ENCODE measurements at places on chromosomes 11 and 22.

DNA sequence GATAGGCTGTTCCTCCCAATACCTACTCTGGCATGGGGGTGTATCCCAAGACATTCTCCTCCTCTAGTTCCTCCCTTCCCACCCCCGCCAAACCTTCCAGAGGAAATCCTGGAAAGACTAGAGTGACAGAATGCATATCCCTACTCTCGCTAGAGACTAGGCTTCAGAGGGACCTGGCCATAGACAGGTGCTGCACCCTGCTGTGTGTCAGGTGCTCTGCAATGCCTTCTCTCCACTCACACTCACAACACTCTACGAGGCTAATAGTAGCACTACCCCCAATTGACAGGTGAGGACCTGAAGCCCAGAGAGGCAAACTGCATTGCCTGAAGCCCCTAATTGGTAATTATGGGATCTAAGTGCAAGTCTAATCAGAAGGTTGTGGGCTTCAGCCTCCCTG, 46.2 kb upstream of the LMO1 start:
- no peak for DNase-seq

DNA sequence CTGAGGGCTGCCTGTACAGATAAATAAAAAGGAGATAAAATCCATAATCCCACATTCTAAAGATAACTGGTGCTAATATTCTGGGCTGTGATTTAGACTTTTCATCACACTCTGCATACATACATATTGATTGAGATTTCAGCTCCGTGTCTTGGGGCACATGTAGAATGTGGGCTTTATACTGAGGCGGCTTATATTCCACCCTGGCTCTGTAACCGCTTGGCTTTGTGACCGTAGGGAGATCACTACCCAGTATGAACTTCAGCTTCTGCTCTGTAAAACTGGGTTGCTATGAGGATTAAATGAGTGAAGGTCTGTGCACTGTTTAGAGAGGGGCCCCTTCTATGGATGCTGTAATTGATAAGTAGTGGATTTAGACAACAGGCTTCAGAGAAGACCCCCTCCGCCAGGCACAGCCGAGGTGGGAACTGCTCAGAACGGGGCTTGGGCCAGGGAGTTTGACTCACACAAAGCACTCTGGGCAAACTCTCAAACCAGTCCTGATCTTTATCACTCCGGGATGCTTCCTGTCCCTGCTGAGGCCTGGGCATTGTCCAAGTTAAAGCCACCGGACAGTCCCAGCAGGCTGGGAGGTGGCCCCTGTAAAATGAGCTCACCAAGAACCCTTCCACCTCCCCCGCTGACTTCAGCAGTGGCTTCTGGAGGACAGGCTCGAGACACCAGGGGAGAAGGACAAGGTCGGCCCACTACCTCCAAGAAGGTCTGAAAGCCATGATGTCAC, 17.2 kb downstream of the KIAA1671 start:
- no peak for DNase-seq

DNA sequence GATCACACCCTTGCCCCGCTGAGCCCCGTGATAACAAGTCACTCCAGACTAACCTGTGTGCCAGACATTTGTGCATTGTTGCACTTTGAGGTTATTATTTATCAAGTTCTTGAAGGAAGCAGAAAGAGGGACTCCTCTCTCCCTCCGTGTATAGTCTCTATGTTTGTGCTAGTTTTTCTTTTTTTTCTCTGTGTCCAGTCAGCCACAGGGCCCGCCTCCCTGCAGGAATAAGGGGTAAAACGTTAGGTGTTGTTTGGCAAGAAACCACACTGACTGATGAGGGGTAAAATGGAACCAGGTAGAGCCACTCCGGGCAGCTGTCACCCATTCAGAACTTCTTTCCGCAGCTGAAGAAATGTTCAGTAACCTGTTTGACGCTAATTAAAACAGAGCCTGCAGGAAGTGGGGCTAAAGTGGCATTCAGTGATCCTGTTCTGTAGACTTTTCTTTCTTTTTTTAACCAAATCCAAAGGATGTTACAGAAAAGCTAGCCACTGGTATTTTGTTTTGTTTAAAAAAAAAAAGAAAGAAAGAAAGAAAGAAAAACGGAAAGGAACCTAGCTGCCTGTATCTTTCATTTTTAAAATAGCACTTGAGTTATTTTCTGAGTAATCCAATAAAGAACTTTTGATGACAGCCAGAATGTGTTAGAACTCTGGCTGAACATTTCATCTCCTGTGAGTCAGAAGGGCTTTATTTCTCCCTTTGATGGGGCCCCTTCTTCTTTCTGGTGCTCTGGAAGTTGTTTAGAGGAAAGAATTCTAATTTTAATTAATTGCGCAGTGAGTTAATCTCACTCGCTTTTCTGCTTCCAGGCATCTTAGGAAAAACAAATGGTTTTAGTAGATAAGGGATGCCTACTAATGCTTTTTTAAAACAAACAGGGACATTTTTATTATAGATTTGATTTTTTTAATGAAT, 58.2 kb downstream of the COMMD9 start:
- no peak for DNase-seq

- DNase-seq = no peak
These were observed 139.0 kb downstream of the FCHSD2 start for GRCh38 chr11:73003088-73003487.

DNA sequence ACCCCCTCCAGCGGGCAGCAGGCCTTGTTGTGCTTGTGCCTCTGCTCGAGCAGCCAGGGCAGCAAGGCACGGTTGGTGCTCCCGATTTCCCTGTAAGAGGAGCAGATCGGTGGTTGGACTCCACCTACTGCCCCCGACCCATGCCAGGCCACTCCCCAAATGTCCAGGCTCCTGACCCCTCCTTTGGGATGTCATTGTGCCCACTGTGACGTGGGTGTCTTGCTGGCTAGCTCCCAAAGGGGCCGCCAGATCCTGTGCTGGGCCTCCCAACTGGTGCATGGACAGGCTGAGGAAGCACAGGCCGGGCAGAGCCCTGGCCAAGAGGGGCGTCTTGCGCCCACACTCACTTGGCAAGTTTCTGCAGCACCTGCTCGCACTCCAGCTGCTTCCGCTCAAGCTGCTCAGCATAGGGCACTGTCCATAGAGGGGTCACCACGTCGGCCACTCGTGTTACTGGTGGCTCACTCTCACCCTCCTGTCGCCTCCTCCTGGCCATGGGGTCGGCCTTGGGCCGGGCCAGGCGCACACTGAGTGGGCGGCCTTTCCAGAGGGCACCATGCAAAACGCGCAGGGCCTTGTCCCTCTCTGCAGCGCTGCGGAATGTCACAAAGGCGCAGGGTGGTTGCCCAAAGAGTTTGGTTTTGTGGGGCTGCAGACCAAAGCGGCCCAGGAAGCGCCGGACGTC, at the start of gene RANBP1:
RANBP1 (plus strand) TSS at position 414 of the 685 bp plus-strand sequence; CDS start at position 495, 81 bp downstream.
- DNase-seq = no peak

GRCh38 chr11:103779054-103779453, 257.4 kb upstream of the DDI1 start:
- DNase-seq = no peak

DNA sequence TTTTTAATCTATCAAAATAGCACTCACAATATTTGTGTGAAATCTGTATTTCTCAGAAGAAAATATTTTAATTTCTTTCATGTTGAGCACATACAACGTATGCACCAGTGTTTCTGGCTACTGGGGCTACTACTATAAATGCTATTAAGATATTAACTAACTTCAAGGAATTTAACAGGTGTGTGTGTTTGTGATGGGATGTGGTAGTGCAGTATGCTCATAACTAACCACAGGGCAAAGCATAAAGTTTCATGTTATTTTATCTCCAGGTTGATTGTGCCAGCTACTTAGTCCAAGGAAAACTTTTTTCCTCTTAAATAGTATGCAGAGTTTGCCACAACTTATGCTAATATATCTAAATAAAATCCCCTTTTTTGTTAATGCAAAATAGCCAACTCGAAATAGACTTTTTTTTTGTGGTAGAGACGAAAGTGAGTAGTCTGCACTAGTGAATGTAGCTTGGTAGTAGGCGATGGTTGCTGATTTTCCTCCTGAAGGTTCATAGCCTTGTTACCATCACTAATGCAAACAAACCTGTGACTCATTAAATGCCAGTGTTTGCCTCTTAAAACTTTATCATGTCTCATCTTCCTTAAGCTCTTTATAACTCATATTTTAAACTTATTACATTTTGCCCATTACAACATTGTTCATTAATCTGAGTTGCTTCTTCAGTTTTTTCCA, 565.5 kb upstream of the ANO3 start:
- no peak for DNase-seq

DNA sequence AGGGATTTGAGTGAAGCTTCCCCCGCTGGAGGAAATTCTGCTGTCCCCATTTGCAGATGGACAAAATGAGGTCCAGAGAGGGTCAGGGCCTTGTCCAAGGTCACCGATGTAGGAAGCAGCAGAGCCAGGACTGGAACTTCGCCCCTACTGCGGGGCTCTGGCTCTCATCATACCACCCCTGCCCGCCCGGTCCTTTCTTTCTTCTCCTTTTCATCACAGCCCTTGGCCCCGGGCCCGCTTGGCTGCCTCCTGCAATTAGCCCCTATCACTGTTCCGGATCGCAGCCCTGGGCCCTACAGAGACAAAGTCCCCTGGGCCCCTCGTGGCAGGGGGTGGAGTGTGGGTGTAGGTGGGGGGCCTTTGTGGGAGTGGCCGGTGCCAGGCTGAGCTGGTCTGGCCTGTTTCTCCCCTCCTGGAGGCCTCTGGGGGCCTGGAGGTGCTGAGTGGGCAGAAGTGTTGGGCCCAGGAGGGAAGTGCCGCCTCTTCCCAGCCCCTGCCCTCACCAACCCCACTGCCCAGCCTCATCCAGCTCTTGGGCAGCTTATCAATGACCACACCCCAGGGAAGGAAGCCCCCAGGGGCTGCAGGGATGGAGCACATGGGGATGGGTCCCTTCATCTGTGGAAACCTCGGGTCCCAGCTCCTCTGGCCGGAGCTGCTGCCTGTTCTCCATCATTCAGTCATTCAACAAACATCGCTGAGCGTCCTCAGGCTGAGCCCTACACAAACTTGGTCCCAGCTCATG, 3.4 kb downstream of the EMID1 start:
- peak; percentile 76 for DNase-seq

- DNase-seq = peak; percentile 90
These were observed 5.2 kb downstream of the TMEM134 start for GRCh38 chr11:67463680-67464410.

DNA sequence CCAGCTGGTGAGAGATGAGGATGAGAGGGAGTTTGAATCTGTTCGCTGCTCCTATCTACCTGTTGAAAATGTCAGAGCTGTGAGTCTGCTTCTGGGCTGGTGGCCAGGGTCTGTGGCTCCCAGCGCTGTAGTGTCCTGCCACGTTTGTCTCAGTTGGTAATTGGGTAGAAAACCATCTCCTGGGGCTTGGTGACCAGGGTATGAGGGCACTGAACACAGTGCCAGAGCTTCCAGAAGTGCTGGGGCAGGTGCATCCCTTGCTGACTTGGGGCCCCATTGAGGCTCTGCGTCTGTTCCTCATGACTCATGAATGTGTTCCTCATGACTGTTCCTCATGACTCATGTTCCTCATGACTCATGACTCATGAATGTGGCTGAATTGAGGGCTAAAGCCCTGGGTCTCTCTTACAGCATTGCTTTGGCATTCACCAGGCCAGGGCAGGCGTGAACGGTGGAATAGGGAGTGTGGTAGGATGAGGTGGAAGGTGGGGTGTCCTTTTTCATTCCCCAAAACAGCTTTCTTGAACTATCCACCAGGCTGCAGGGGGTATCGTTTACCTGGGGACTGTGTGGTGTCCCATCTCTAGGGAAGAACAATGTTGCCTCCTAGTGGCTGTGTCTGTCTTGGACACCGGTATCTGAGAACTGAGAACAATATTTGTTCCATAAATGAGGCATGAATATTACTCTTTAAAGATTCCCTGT, 139.5 kb downstream of the COMMD9 start:
- peak; percentile 87 for DNase-seq

GRCh38 chr11:17599460-17599925, 52.4 kb downstream of the OTOG start:
- DNase-seq = no peak

DNA sequence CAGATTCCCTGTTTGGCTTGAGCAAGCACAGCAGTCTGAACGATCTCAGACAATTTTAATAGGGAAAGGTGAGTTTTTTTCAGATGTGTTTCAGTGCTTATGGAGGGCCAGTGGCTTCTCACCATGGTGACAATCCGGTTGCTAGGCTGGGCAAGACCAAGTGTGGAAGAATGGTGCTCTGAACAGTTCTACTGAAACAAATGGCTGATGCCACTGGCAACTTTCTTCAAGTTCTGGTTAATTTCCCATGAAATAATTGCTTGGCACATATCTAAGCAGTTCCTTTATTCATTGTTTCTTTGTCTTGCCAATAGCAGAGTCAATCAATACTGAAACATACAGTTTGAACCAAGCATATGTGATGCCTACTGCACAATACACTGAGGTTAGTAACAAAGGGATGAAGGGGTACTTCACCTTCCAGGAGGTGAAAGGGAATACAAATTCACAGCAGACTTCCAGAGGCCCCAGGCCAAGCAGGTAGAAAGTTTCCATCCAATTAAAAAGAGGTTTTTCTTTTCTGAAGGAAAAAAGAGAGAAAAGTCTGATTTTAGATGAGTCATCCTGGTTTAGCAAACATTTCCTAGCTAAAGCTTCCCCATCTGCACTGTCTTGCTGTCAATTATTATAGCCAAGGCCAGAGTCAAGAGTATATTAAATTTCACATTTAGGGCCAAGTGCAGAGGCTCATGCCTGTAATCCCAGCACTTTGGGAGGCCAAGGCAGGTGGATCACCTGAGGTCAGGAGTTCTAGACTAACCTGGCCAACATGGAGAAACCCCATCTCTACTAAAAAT, 21.2 kb upstream of the NDUFC2 start:
- no peak for DNase-seq

DNA sequence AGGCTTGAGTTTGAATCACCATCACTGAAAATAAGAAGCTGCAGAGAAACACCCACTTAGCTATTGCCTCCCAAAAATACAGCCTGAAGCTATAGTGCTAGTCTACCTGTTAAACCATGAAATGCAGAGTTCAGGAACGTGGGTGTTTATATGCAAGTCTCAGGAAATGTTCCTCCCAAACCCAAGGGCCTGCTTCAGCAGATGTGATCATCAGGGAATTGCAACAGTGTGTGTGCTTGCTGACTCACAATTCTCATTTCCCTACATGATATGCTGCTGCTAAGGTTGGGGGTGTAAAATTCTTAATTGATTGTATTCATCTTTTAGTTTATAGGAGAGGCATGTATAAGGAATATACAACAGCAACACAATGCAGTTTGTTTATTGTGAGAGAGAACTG, 49.6 kb downstream of the NUP98 start:
- peak; percentile 71 for DNase-seq

DNA sequence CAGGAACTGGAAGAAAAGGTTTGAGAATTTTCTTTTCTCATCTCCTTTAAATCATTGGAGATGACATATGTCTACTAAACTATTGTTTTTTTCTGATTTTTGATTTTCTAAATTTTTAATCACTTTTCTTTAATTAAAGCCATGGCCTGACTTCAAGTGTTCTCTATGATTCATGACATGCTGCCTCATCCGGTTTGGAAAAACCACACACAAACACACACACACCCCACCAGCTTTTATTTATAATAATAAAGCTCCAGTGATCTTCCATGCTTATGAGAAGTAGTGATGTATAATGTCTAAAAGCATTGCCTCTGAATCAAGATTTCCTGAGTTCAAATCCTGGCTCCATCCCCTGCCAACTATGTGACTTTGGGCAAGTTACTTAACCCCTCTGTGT, 179.2 kb downstream of the SPON1 start:
- no peak for DNase-seq
